ENCODE measurements at places on chromosomes 5 and 9.
A peak's percentile ranks its signal among the peaks of the same experiment; 100 is the strongest.

DNA sequence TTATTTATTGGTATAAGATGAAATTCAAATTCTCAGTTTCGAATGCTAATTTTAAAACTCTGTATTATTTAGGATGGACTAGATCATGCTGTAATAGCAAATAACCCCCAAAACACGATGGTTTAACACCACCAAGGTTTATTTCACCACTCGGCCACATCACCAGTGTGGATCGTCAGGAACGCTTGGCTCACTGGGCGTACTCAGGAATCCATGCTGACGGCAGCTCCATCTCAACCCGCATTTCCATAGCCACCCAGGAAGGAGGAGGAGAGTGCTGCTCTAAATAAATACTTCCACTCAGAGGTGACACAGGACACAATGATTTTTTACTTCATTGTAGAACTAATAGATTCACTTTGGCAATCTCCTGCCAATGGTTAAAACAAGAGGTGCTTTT lies 347.4 kb downstream of the SH3GL2 start:
- DNase-seq = no peak

GRCh38 chr9:13705373-13705772 lies 425.9 kb upstream of the MPDZ start:
- no peak for DNase-seq

DNA sequence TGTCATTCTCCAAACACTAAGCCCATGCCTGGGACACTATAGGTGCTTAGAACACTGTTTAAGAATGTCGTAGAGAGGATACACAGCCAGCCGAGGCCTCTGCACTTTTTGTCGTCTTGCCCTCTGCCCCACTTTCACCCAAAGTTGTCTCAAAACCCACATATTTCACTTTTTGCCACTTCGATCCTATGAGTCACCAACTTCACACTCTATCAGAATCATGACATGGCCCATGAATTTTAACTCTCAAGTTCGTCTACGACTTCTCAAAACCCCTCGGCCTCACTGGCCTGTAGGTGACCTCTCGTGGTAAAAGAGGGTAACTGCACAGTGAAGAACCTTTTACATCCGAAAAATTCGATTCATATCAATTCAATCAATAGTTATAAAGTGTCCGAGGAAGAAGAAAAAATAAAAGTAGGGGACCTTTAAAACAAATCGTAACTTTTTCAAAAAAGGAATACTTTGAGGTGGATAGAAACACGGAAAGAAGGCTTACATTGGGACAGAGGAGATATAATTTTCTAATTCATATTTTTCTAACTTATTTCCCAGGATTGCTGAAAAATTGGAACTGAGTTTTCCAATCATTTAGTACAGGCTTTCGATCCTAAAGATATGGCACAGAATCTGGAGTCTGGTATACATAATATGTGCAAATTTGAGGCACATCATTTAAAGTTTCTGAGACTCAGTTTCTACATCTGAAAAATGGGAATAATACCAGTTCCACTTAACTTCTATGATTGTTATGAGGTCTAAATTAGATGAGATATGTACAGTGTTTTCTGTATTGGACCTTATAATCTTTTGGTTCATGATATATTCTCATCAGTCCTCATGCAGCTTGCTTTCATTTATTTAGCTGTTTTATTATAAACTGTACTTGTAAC lies 122.6 kb downstream of the APBA1 start:
- DNase-seq = peak; percentile 63

- DNase-seq = no peak
These were observed 13.7 kb downstream of the NUDT2 start for GRCh38 chr9:34343090-34343489.

GRCh38 chr5:92554447-92555085 lies 1026.5 kb downstream of the NR2F1-AS1 start:
- DNase-seq = no peak

- no peak for DNase-seq
These were observed 24.8 kb downstream of the ABLIM3 start for GRCh38 chr5:149166128-149166527.

GRCh38 chr9:125887172-125887571 lies 140.0 kb downstream of the PBX3 start:
- DNase-seq = no peak

- no peak for DNase-seq
These were observed 89.5 kb downstream of the UGCG start for GRCh38 chr9:111986035-111986556.

DNA sequence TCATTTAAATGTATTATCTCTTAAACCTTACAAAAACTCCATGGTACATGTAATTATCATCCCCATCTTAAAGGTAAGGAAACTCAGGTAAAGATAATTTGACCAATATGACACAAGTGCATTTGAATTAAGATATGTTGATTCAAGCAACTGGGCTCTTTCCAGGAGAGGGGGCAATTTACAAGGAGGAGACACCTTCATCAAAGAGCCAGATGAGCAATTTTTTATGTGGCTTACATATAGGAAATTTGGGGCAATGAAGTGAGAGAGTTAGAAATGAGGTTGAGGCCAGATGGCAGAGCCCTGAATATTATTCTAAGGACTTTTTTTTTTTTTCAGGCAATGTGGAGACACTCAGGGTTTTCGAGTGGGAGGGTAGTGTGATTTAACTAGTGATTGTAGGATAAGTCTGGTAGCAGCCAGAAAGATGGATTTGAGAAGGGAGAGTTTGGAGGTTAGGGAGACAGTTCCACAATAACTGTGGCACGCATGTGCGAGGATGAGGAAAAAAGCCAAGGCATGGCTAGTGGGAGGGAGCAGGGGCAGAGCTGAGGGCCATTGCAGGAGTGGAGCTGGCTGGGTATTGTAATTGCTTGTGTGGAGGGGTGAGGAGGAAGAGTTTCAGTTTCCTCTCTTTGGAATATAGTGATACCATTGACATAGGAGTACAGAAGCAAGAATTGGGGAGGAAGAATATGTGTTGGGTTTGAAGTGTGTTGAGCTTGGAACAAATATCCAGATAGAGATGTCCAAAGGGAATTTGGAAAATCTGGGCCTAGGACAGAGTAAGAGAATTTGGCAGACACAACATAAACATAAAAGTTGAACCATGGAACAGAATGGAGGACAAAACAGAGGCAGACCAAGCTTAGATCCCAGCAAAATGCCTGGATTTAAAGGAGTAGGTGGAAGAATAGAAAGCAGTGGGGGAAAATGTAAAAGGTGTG lies 72.0 kb downstream of the ACTBL2 start:
- DNase-seq = no peak

DNA sequence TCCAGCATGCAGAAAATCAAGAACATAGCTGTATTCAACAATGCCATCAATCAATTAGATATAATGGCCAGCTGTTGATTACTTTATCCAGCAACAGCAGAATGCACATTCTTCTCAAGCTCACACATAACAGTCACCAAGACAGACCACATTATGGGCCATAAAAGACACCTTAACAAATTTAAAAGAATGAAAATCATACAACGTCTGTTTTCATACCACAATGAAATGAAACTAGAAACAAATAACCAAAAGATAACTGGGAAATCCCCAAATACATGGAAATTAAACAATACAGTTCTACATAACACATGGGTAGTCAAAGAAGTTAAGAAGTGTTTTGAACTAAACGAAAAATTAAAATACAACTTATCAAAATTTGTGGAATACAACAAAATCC lies 130.9 kb upstream of the GNA14 start:
- no peak for DNase-seq

- DNase-seq = no peak
These were observed 1175.5 kb downstream of the DTWD2 start for GRCh38 chr5:117812861-117813260.

DNA sequence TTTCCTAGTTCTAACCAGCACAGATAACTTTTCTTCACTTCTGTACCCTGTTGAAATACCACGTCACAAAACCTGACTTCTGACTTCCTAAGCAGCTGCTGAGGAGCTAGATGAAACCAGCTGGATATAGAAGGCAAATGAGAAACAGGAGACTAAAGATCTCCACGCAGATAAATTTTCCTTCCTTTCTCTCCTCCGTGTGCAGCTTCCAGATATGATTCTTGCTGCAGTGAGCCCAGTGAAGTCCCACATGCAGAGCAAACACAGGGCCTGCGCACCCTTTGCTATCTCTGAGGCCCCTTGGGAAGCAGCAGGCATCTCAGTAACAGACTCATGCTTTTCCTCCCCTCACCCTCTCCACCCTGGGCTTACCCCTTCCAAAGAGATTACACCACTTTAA lies 1638.3 kb downstream of the MAT2B start:
- no peak for DNase-seq

DNA sequence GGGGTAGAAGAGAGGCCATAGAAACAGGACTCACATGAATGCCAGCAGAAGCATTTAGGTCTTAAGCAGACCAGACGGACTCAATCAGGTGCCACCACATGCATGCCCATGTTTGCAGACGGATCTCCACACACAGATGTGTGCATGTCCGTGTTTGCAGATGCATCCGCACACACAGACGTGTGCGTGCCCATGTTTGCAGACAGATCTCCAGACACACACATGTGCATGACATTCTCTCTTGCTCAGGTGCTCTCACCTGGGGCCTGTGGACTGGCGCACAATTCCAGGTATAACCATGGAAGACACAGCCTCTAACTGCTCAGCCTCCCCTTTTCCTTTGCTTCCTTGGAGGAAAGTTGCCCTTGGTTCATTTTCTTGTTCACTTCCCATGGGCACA lies 148.3 kb downstream of the CACNA1B start:
- DNase-seq = no peak

DNA sequence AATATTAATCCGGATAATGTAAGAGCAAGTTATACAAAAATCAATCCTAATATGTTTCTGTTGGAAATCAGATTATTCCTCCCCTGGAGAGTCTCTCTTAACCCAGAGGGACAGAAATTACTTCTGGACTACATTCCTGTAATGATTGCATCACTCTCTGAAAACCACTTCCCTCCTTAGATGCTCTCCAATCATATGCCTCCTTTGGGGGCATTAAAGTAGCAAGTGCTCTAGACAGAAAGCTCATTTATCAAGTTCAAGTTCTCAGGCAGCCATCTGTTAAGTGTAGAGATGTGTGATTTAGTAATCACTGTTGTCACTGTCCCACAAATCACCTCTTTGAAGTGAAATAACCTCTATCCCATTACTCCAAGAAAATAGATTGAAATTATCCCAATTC lies 247.1 kb downstream of the SLCO4C1 start:
- DNase-seq = no peak

DNA sequence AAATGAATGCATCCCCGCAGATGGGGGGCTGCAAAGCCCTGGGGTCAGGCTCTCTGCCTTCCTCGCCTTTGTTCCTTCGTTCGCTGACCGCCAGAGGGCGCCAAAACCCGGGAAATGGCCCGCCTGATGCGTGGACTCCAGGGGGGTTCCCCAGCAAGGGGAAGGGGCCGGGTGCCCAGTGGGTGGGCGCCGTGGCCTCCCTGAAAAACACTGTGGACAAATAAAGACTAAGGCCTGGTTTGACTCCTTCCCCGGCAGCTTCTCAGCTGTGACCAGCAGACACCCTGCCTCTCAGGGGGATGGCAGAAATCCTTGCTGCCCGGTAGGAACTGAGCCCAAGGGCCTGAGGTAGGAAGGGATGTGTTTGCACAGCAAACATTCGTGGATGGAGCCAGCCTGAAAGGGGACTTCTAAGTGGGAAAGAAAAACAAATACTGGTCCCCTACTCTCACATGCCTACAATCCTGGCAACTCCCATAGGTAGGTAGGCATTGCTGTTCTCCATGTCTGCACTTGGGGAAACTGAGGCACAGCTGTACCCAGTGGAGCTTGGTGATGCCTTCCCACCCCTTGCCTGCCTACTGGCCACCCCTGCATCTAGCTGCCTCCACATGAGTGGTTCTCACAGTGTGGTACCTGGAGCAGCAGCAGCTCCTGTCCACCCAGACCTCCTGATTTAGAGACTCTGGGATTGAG lies 57.7 kb downstream of the DUSP1 start:
- DNase-seq = peak; percentile 78

DNA sequence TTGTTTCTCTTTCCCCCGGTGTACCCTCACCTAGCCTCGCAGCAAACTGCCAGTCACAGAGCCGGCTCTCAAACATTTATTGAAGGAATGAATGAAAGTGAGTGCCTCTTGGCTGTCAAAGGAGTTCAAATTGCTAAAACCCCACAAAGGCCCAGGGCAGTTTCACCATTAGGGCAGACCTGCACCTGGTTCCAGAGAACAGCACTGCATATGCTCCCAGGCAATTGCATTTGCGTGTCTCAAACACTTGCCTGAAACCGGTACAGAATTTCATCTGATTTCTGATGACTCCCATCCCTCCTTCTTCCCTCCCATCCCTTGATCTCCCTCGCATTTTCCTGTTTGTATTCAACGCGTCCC lies 165.6 kb upstream of the ZNF462 start:
- DNase-seq = no peak

DNA sequence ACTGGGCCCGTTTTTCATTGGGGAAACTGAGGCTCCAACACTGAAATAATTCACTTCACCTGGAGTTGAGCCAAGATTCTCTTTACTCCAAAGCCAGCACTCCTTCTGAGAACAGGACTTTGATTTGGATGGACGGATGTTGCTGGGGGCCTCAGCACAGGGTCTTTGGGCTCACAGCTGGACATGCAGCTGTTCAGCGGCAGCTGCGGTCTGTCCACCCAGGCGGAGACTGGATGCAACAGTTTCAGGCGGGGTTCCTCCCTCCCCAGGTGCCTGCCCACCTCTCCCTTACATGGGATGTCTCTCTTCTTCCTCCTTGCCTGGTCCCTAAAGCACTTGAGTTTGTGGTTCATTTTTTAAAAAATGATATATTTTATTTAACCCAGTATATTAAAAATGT lies 219.0 kb upstream of the IRX4 start:
- no peak for DNase-seq

GRCh38 chr5:141490771-141491170 lies 1.9 kb downstream of the PCDHGC5 start:
- DNase-seq = no peak

DNA sequence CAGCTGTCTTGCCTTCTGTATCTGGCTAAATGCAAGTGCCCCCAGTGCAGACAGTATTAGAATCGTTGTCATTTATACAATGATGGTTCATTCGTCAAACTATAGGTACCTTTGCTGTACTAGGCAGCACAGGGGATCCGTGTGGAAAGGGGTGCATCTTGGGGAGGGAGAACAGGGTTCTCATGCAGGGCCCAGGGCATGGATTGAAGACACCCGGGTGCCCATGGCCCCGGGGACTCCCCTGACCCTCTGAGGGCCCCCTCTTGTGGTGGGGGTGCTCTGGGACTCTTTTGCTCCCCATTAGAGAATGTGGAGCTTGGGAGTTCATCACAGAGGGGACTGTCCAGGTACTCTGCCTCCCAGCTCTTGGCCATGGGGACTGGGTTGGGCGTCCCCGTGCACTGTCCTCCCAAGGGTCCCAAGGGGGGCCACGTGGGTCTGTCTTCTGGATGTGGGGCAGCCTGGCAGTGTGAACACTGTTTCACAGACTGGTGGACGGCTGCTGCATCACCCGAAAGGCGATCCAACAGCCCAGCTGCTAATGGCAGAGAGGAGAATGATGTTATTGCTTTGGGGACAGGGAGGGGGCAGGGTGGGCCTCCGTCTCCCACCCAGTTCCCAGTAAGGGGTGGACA lies 36.9 kb upstream of the RXRA start:
- DNase-seq = no peak

DNA sequence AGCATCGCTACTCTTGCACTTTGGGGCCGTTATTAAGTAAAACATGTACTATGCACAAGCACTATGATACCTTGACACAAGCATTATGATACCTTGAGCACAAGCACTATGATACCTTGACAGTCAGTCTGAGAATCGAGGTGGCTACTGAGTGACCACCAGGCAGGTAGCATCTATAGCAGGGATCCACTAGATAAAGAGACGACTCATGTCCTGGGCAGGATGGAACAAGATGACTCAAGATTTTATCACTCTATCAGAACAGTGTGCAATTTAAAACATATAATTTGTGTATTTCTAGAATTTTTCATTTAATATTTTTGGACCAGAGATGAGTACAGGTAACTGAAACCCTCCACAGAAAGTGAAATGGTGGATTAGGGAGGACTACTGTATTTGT lies 16.9 kb downstream of the CHSY3 start:
- DNase-seq = no peak
